ENCODE measurements at places on chromosomes 2 and 18.

DNA sequence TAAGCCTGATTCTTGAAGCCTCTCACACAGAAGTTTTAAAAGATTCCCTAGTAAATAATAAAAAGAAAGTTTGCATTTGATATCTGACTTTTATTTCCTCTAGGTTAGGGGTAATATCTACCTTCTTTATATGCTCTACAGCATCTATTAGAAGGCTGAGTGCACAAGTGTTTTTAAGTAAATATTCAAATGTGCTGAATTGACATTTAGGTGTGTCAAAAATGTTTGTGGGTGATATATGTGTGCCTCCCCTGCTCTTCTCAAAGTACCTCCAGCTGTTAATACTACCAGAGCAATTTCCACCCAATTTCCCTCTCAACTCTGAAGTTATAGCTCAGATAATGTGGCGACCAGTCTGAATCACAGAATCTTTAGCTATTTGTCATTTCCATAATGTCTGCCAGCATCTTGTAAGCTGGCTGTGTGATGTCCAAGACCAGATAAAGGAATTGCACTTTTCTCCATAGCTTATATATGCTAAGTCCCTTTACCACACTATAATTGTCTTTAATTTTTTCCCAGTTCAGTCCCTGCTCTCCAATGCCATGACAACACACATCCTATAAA is 24.4 kb upstream of the ERMN start:
- DNase-seq = no peak

- DNase-seq = no peak
Measured at GRCh38 chr2:120828829-120829632, 93.4 kb downstream of the GLI2 start.

DNA sequence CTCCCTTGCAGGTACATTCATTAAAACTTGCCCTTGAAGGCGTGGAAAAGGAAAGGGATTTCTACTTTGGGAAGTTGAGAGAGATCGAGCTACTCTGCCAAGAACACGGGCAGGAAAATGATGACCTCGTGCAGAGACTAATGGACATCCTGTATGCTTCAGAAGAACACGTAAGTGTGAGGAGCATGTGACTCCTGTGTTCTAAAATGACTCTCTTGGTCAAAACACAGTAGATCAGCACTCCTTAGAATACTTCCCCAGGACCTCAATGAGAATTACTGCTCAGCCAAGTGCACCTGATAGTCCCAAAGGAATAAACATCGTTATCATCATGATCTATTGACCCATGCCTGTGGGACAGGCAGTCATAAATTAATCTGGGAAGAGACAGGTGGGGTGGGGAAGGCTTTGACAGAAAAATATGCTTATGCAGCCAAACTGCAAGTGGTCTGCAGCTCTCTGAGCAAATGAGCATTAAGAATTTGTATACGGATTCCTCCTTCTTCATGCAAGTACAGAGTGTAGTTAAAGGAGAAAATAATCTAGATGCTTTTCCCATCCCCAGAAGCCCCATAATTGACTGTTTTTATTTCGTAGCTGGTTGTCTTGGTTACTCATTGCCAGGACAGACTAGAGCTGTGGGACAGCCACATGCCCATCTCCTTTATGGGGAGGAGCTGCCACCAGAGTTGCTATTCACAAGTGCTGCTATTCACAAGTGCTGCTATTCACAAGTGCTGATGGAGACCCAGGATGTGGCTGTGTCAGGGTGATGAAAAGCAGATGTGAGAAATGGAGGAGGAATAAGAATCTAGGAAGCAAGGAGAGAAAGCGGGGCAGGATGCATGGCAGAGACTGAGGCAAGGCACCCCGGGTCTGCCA is 91.0 kb downstream of the MAPRE2 start:
- DNase-seq = no peak

- no peak for DNase-seq
Measured at GRCh38 chr2:169822036-169822435, 2.7 kb downstream of the METTL5 start.

DNA sequence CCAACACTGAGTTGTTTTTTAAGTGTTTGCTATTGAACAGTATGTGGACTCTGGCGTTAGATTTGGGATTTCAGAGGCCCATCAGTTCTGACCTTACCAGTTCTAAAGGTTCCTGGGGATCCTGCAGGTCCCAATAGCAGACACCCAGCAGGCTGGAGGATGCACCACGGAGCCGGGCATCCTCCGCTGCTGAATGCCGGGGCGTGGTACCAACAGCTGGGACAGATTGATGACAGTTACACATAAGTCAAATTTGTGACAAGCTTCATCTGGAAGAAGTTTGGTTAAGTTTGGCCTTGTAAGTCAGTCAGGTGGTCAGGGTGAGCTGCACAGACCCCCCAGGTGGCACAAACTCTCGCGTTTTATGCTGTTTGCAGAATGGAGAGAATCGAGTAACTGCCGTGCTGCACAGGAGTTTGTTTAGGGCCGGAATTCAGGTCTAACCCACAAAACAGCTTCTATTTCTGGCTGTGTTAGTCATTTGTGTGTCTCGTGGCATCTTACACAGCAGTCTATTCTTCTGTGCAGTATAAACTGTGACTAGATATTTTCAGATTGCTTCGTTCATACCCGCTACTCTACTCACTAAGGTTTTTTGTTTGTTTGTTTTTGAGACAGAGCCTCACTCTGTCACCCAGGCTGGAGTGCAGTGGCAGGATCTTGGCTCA is 19.2 kb downstream of the CTDP1 start:
- no peak for DNase-seq

DNA sequence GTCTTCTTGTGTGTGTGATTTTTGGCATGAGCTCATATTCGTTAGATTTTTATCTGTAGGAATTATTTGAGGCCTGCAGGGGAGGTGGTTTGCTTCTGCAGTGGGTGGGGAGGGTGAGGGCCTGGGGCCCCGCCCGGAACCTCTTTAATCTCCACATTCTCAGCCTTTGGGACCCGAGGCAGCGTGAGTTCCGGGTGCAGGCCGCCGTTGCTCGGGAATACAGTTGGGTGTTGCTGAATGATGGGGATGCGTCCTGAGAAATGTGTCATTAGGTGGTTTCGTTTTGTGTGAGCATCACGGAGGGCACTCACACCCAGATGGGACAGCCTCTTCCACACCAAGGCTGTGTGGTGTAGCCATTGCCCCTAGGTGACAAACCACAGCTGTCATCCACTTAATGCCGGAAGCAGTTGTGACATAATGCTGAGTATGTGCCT is 13.7 kb upstream of the GAL3ST2 start:
- DNase-seq = peak; percentile 58

DNA sequence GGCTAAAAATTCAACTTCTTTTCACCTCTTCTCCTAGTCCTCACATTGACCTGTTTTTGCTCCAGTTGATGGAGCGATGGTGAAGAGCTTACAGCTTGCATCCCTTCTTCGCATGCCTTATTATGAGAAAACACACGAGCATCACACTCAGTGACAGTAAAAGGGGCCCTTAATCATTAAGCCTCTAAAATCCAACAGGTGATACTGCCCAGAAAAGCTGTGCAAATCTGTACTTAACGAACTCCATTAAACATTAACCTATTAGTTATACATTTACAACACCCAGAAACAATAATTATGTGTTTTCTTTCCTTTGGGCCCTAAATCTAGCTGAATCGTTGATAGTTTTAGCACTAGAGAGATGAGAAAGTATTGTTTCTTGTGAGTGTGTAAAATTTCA is 54.8 kb downstream of the LAMA1 start:
- no peak for DNase-seq

- DNase-seq = no peak
Measured at GRCh38 chr2:9417725-9418124, 5.6 kb downstream of the ITGB1BP1 start.

DNA sequence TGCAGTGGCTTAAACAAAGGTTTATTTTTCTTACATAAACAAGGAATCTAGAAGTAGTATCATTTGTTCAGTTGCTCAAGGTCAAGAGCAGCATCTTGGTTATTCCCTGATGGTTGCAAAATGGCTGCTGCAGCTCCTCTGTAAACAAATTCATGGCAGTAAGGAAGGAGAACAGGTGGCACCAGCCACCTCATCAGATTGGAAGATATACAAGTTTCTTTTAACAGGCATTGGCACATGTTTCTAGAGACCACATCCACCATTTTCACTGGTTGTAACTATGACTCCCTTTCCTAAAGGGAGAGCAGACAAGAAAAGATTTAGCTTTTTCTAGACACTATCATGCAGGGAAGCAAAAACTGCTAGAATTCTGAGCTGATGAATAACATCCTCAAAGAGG is 46.3 kb downstream of the PKDCC start:
- DNase-seq = no peak

GRCh38 chr2:61059382-61059781 is 6.3 kb upstream of the SANBR start:
- DNase-seq = no peak

- DNase-seq = no peak
Measured at GRCh38 chr2:42795841-42796301, 3.5 kb upstream of the HAAO start.
